Fibroblast of villous mesenchyme (primary cell): ENCODE measurements at places on chromosomes 12 and 14. TPM values are rescaled to one million over a fixed set of nuclear protein-coding genes. Genes with fewer than 3 reads are reported as not detected.

SLC38A4 gene
- total RNA-seq, result 11.0 and 23.7 TPM in 2 replicates

VRTN gene
- not detected in 2 replicates for total RNA-seq

PGAM5 gene
- 26.7 and 39.3 TPM in 2 replicates for total RNA-seq

RND1 gene
- under 0.01 TPM in 1 of 2 replicates, not detected in the other for total RNA-seq

ALDH1L2 gene
- 23.3 and 42.5 TPM in 2 replicates for total RNA-seq

GABARAPL1 gene
- 61.2 and 131 TPM in 2 replicates for total RNA-seq

FRMD6 gene
- total RNA-seq, result 475 and 524 TPM in 2 replicates

NID2 gene
- 146 and 259 TPM in 2 replicates for total RNA-seq

COL2A1 gene
- under 0.01 TPM in 1 of 2 replicates, not detected in the other for total RNA-seq

LRCOL1 gene
- 0.32 TPM in 1 of 2 replicates, not detected in the other for total RNA-seq
